Activated naive CD4-positive, alpha-beta T cell treated with anti-CD3 and anti-CD28 coated beads for 36 hours (primary cell): ENCODE measurements at places on chromosomes 6 and 20. TPM values are rescaled to one million over a fixed set of nuclear protein-coding genes. Genes with fewer than 3 reads are reported as not detected.

- no peak overlapping the region for H3K27ac ChIP-seq
- no peaks in the 10 kb centered on the region for H3K36me3 ChIP-seq
- H3K4me1 ChIP-seq: no peaks in the 10 kb centered on the region
These were observed 496.3 kb downstream of the DHX35 start for GRCh38 chr20:39458452-39458851.

DNA sequence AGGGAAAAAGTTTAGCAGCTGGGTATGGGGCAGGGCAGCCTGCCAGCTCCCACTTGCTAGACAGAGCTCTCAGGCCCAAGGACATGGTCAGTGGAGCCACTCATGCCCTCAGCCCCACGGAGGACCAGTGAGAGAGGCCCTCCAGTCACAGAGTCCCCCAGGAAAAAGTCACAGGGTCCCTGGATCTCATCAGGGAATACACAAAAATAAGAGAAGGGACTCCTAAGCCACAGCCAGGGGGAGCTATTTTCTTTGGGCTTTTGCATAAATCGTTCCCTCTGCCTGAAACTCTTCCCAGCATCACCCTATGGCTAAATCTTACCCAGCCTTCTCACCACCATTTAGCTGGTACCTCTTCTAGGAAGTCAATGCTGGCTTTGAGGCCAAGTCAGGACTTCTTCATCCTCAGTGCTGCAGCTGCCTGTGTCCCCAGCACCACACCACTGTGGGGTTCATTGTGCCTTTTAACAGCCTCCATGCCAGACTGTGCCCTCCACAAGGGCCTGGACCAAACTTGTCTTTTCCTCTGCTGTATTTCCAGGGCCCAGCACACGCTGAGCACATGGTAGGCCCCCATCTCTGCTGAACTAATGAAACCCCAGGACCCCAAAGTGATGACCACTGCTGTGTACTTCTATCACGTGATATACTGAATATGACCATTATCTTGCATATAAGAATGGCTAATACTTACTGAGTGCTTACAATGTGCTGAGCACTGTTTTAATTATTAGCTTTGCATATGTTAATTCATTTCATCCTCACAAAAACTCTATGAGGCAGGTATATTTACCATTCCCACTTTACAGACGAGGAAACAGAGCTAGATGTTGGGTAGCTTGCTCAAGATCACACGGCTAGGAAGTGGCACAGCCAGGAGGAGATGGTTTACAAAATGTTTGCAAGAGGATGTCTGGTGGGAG, 2.0 kb downstream of the ZNF335 start:
- peak overlapping the region; percentile 28 for H3K27ac ChIP-seq
- H3K4me1 ChIP-seq: peaks cover 18% of the 10 kb centered on the region
- no peaks in the 10 kb centered on the region for H3K27me3 ChIP-seq
- DNase-seq: peak; percentile 37
- H3K36me3 ChIP-seq: peaks cover 12% of the 10 kb centered on the region

DNA sequence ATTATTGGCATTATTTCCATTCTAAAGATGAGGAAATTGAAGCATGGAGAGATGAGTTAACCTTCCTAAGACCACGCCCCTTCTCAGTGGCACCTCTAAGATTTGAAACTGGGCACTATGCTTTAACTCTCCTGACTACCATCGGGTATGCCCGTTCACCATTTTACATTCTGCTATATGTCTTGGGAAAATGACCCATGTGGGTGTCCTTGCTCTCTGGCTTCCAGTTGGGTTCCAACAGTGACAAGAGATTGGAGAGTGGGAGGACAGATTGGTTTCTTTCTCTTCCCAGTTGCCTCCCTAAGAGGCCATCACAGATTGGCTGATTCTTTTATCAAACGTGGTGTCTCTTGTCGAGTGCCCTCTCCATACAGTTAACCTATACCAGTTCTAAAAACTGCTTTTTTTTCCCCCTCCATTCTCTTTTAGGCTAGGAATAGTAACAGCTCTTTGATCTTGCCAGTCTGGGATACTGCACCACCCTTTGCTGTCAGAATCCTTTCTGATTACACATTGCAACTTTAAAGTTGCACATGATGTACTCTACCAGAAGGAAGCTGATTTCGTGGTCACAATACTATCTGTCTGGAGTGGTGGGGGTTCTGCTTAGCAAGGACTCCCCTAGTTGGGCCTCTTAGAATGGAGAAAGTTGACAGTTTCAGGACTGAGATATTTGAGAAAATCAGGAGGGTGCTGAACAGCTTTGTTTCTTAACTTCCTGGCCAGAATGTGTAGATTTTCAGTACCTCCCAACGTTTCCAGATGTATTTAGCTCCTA, 88.0 kb upstream of the ELOVL5 start:
- DNase-seq: no peak
- no peak overlapping the region for H3K4me3 ChIP-seq
- peaks cover 25% of the 10 kb centered on the region for H3K4me1 ChIP-seq
- peaks cover 2% of the 10 kb centered on the region for H3K27me3 ChIP-seq
- H3K36me3 ChIP-seq: no peaks in the 10 kb centered on the region

DNA sequence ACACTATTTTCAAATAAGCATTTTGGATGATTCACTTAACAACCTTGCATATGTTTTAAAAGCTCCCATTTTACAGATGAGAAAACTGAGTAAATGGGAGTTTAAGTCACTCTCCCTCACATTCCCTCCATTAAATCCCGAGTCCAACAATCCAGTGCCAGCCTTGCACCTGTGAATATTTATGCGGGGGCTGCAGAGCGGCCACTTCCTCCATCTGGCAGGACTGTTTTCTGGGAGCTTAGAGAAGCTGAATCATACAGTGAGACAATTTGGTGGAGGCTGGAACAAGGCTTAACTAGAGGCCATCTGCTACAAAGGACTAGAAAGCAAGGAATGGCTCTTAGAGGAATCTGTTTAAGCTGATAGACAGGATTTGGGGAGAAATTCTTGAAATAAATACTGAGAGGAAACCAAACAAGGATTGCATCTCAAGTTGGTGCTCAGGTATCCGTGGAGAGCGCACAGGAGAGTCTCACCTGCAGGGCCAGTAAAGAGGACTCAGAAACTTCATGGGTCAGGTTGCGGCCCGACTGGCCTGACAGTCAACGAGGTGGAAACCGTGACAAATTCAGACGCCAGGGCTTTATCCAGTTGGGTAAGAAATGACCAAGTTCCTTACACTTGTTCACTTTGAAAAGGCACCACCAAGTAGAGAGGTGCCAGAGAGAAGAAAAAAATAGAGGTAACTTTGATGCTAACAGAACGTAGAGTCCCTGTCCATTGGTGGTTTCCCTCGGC, 478.5 kb downstream of the QKI start:
- H3K4me3 ChIP-seq: no peak overlapping the region
- H3K36me3 ChIP-seq: no peaks in the 10 kb centered on the region
- H3K4me1 ChIP-seq: no peaks in the 10 kb centered on the region
- DNase-seq: no peak

- H3K27ac ChIP-seq: no peak overlapping the region
- no peak for DNase-seq
- no peaks in the 10 kb centered on the region for H3K4me1 ChIP-seq
- peaks cover 2% of the 10 kb centered on the region for H3K27me3 ChIP-seq
- H3K36me3 ChIP-seq: no peaks in the 10 kb centered on the region
These were observed 69.4 kb upstream of the PRL start for GRCh38 chr6:22366214-22366613.

DNA sequence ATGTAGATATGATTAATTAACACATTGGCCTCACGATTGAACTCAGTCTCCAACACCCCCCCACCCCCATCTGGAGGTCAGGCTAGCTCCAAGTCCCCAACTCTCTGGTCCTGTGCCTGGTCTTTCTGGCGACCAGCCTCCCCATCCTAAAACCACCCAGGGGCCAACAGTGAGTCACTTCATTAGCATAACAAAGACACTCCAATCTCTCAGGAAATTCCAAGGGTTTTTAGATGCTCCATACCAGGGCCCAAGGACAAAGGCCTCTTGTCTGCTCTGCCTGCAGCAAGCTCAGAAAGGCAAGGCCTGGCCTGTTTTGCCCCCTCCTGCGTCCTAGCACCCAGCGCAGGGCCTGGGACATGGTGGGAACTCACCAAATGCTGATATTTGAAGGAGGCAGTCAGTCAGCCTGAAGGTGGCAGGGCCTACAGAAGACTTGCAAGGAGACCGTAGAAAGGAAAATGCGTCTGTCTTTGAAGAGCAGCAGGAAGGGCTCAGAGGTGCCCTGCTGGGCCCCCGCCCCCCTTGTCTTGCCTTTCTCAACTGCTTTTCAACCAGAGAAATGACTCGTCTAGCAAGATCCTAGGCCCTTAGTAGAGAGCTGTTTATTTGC, 184.7 kb downstream of the CDH4 start:
- no peak overlapping the region for H3K4me3 ChIP-seq
- DNase-seq: no peak
- H3K27me3 ChIP-seq: peaks cover 10% of the 10 kb centered on the region
- H3K4me1 ChIP-seq: no peaks in the 10 kb centered on the region

SOX12 gene
- total RNA-seq: 6.0 TPM

DNA sequence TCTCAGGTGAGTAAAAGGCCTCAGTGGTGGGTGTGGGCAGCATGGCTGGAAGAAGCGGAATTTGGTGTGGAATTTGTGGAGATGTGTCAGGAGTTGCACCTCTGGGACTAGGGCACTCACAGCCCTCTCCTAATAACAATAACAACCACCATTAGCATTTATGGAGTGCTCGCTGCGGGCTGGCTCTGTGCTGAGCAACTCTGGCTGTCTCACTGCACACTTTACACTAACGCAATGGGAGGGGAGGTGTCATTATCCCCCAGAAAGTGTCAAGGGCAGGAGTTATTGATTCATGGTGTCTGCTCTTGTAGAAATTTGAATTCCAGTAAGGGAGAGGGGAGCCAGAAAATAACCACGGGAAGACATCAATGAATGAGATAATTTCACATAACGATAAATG, 22.7 kb upstream of the SCRT2 start:
- no peaks in the 10 kb centered on the region for H3K36me3 ChIP-seq
- H3K4me1 ChIP-seq: no peaks in the 10 kb centered on the region
- H3K4me3 ChIP-seq: no peak overlapping the region
- no peak for DNase-seq
- peaks cover 4% of the 10 kb centered on the region for H3K27me3 ChIP-seq

GRCh38 chr6:45386501-45386900, 8.8 kb upstream of the SUPT3H start:
- no peaks in the 10 kb centered on the region for H3K36me3 ChIP-seq
- peaks cover 8% of the 10 kb centered on the region for H3K4me1 ChIP-seq
- no peaks in the 10 kb centered on the region for H3K27me3 ChIP-seq
- no peak overlapping the region for H3K4me3 ChIP-seq
- no peak for DNase-seq
- H3K27ac ChIP-seq: no peak overlapping the region

MAS1 gene
- not detected for total RNA-seq

SEC23B gene
- 66.9 TPM for total RNA-seq

THBS2 gene
- total RNA-seq: not detected

GRCh38 chr6:158568549-158568948, 8.7 kb downstream of the TMEM181 start:
- DNase-seq: no peak
- H3K4me3 ChIP-seq: no peak overlapping the region
- H3K27ac ChIP-seq: no peak overlapping the region
- peaks cover 14% of the 10 kb centered on the region for H3K36me3 ChIP-seq
- H3K4me1 ChIP-seq: peaks cover 57% of the 10 kb centered on the region

TMEM170B gene
- total RNA-seq: 0.40 TPM

GRCh38 chr20:57835588-57836455, 126.0 kb upstream of the PMEPA1 start:
- no peaks in the 10 kb centered on the region for H3K4me1 ChIP-seq
- no peaks in the 10 kb centered on the region for H3K36me3 ChIP-seq
- no peaks in the 10 kb centered on the region for H3K27me3 ChIP-seq

DNA sequence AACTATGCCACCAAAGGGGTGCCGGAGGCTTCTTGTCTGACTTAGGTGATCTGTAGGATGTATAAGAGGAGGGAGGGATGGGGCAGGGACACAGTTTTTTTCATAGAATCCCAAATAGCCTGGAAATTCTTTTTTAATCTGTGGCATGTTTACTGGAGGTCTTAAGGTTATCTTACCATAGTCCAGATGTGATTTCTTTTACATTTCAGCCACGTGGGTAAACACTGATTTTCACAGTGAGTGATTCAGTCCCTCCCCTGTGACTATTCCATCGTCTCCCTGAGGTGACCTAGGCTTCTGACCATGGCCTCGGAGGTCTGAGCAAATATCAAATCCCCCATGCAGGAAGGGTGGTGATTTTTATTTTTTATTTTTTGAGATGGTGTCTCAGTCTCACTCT, 67.7 kb downstream of the AKAP12 start:
- H3K36me3 ChIP-seq: no peaks in the 10 kb centered on the region
- no peak overlapping the region for H3K4me3 ChIP-seq
- no peaks in the 10 kb centered on the region for H3K4me1 ChIP-seq

BHLHE23 gene
- total RNA-seq: not detected

DNA sequence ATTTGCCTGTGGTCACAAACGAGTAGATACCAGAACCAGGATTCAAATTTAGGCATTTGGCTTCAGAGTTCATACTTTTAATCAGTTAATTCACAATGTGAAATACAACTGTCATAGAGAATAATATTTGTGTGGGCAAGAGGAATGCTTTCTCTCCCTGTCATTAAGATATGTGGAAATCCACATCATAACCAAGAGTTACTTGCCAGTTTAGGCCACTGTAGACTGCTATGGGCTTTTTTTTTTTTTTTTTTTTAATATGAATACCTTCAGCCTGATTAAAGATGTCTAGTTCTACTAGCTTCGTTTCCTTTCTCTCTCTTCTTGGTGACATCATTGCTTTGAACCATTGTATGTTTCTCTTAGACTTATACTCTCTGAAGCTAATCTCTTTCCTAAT, 244.9 kb downstream of the ZFAND3 start:
- no peak overlapping the region for H3K27ac ChIP-seq
- no peak for DNase-seq
- peaks cover 3% of the 10 kb centered on the region for H3K4me1 ChIP-seq

GRCh38 chr6:70289299-70289698, 13.6 kb downstream of the COL9A1 start:
- no peaks in the 10 kb centered on the region for H3K4me1 ChIP-seq
- H3K27me3 ChIP-seq: peaks cover 5% of the 10 kb centered on the region
- no peaks in the 10 kb centered on the region for H3K36me3 ChIP-seq
- H3K4me3 ChIP-seq: no peak overlapping the region

- H3K4me1 ChIP-seq: no peaks in the 10 kb centered on the region
- no peak for DNase-seq
- H3K27me3 ChIP-seq: no peaks in the 10 kb centered on the region
- no peak overlapping the region for H3K4me3 ChIP-seq
- no peak overlapping the region for H3K27ac ChIP-seq
These were observed 263.7 kb downstream of the BMP2 start for GRCh38 chr20:7031222-7031621.

SIRPA gene
- total RNA-seq: 0.10 TPM

DNA sequence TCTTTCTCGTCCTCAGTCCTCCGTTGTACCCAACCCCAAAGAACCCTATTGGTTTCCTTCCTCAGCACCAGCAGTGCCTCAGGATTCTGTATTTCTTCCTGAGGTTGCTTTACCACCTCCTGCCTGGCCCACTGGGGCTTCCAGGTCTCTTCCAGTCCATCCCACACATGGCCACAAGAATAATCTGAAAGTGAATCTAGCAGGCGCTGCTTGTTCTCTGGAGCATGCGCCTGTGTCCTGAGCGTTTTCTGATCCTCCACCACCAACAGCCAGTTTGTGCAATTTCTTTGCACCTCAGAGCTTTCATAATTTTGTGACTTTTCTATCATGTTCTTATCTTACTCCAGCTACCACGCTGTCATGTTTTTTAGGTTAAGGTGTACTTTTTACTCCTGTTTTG, 11.6 kb upstream of the HSP90AB1 start:
- no peak overlapping the region for H3K27ac ChIP-seq
- no peak overlapping the region for H3K4me3 ChIP-seq
- DNase-seq: no peak
- peaks cover 23% of the 10 kb centered on the region for H3K36me3 ChIP-seq

- H3K27me3 ChIP-seq: no peaks in the 10 kb centered on the region
- peaks cover 25% of the 10 kb centered on the region for H3K4me1 ChIP-seq
- no peak overlapping the region for H3K27ac ChIP-seq
- H3K4me3 ChIP-seq: no peak overlapping the region
- H3K36me3 ChIP-seq: no peaks in the 10 kb centered on the region
These were observed 128.2 kb upstream of the TMEM170B start for GRCh38 chr6:11409371-11409770.
